ENCODE measurements at places on chromosomes 12 and 14.
A peak's percentile ranks its signal among the peaks of the same experiment; 100 is the strongest.

DNA sequence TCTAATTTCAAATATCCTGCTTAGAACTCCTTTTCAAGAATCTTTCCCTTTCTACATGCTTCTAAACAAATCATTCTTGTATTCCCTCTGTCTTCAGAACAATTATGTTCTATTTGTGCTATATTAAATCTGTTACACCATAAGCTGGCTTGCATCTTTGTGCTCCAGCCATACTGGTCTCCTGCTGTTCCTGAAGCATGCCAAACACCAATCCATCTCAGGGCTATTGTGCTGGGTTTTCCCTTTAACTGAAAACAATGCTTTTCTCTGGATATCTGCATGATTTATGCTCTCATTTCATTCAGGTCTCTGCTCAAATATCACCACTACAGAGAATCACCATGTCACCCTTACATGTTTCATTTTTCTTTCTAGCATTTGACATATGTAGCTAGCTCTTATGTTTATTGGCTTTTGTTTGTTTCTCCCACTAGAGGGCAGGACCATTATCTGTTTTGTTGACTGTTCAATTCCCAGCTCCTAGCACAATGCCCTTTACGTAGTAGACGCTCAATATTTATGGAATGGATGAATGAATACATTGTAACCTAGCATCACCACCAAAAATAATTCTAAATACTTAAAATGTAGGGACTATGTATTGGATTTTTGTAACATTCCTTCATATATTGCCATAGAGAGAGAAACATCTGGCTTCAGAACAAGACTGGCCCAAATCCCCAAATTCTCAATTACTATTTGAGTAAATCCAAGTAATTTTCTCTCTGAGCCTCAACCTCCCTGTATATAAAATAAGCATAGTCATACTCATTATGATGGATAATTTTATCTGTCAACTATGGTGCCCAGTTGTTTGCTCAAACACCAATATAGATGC, 302.0 kb upstream of the SYT1 start:
- DNase-seq, result no peak

GRCh38 chr12:28578361-28578760, 388.1 kb downstream of the CCDC91 start:
- DNase-seq, result no peak

DNA sequence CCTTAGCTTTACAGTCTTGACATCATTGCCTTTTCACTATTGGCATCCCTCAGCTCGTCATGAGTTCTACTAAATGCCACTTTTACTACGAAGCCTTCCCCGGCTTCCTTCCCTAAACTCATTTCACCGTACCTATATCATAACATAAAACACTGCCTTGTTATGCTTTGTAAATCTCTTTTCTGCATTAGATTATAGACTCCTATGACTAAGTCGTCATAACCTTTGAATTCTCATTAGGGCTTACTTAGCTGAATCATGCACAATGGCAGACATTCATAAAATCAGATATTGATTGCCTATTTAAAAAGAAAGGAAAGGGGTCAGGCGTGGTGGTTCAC, 21.0 kb downstream of the BTG1 start:
- DNase-seq, result no peak

- no peak for DNase-seq
Observed at GRCh38 chr12:31466768-31467167, 124.2 kb downstream of the DENND5B start.

GRCh38 chr12:45546545-45546944, 183.0 kb upstream of the ARID2 start:
- DNase-seq, result no peak

GRCh38 chr12:6380141-6381121, 3.5 kb upstream of the LTBR start:
- DNase-seq, result no peak

DNA sequence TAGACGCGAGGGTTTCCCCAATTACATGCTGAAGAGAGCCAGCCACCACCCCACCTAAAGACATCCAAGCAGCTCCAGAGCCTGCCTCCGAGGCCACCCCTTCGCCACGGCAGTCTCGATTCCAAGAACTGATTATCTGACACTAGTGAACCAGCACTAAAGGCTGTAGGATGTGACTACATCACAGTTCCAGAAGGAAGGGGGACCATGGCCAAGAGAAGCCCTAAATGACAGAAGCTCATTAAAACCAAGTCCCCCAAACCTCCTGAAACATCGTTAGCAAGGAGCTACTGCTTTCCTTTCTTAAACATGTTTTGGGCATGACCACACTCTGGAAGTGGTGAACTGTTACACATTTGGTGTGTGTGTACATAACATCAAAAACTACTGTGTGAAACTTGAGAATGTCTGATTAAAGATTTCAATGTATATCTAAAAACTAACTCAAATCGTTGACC, 88.2 kb downstream of the DUSP16 start:
- DNase-seq, result no peak

DNA sequence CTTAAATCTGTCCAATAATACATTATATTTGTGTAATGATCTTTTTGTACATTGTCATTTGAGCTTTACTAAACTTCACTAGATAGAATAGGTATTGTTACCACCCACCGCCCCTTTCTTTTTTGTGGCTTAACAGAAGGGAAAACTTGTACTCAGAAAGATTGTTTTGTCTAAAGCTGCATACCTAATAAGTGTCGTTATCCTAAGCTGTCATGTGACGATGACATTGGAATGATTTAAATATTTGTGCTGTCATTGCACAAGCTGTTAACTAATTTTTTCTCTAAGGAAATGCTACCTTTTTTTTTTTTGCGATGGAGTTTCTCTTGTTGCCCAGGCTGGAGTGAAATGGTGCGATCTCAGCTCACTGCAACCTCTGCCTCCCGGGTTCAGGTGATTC, 3.6 kb downstream of the DIP2B start:
- no peak for DNase-seq

DNA sequence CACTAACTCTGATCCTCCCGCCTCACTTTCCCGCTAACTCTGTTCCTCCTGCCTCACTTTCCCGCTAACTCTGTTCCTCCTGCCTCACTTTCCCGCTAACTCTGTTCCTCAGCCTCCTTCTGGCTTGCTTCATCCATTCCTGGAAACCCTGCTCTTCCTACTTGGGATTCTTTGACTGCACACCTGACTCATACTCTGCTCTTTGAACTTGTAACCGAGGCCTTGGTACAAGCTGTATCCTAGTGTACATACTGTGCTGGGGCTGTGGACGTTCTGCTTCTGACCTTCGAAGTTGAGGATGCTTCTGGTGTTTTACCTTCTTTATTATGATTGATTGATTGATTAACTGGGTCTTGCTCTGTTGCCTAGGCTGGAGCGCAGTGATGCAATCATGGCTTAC, 63.2 kb upstream of the RD3L start:
- no peak for DNase-seq

DNA sequence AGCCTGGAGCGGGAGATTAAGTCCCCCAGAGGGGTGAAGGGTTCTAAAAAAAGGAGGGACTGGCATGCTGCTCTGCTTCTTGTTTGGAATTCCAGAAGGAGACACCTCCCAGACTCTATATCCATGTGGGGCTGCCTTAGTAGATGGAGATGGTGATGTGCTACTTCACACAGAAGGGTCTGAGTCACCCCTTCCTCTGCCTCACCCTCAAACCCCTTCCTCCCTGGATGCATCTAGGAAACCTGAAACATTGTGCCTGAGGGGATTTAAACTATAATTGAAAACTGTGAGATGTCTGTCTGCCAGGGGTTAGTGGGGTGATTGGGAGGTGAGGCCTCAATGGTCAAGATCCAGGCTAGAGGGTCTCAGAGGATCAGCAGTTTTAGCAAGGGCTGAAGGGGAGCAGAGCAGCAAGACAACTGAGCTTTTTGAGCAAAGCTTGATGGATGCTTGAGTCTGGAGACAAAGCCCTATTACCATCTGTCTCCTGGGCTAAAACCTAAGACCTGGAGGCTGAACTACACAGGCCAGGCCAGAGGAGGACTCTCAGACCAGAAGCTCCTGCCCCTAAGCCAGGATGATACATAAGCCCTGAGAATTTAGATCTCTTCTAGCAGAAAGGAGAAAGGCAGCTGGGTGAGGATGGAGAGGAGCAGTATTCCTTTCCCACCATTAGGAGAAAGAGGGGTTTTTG, 314.7 kb upstream of the ATP2B1 start:
- no peak for DNase-seq

- DNase-seq, result no peak
Observed at GRCh38 chr12:29431513-29431912, 50.5 kb upstream of the ERGIC2 start.

- DNase-seq, result no peak
Observed at GRCh38 chr12:76249501-76249900, 98.7 kb downstream of the BBS10 start.

DNA sequence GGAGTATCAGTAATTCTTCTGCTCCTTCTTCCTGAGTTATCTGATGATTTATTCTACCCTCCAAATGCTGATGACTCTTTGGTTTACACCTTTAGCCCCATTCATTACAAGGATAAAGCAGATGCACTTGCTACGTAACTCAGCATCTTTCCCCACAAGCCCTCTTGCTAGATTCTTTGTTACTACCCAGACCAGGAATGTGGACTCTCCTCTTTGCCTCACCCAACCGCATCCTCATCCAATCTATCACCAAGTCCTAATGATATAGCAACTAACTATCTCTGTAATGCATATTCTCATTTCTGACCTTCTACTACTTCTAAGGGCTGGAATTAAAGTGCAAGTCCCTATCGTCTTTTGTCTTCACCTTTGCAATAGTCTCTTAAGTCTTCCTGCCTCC, 9.2 kb downstream of the KRT1 start:
- no peak for DNase-seq

DNA sequence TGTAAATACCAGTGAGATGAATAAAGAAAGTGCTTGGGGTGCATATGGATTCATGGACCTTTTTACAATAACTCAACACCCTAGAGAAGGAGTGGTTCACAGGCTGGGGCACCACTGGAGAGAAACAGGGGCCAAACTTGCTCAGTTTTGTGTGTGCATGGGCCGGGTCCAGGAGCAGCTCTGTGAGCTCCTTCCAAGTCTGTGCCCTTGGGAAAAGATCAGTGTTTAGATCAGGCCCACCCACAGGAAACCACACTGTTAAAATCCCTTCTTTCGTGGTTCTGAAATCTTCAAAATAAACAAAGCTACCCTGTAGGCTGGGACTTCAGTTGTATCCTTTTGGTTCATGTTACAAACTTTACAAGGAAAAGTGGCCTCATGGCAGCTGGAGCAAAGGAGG, 156.1 kb upstream of the TMEM260 start:
- no peak for DNase-seq

DNA sequence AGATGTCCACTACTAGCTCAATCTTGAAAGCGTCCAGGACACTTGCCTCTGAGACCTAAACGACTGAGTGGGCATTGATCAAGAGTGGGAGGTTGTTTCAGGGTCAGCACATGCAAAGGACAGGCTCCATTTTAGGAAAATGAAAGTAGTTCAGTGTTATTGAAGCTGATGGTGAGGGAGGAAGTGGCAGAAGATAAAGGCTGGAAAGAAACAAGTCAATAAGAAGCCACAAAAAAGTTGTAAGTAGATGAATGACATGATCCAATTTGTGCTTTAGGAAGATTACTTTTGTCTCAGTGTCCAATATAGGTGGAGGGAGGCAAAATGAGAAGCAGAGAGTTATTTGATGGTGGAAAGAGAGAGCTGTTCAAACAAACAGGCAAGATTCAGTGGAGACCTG, 22.0 kb downstream of the GPR65 start:
- DNase-seq, result no peak

GRCh38 chr14:58697266-58697929, 59.6 kb downstream of the DACT1 start:
- DNase-seq, result no peak

- DNase-seq, result peak; percentile 43
Observed at GRCh38 chr14:51653079-51653774, 1.5 kb downstream of the FRMD6 start.

GRCh38 chr14:101884934-101885576, 79.3 kb upstream of the DYNC1H1 start:
- DNase-seq, result no peak

DNA sequence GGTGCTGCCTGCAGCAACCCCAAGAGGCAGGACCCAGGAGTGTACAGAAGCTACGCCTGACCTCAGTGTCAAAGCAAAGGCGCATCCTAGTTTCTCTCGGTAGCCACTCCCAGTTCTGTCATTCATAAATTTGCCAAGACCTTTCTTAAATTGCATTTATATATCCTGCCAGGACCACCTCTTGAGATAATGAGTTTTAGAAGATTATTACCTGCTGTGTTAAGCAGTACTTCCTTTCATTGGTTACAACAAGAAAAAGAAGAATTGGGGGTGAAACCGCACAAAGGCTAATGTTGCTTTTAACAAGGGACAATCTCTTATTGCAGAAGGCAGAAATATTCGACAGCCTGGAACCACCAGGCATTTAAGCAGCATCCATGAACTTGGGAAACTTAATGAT, 57.8 kb downstream of the CIT start:
- DNase-seq, result no peak

DNA sequence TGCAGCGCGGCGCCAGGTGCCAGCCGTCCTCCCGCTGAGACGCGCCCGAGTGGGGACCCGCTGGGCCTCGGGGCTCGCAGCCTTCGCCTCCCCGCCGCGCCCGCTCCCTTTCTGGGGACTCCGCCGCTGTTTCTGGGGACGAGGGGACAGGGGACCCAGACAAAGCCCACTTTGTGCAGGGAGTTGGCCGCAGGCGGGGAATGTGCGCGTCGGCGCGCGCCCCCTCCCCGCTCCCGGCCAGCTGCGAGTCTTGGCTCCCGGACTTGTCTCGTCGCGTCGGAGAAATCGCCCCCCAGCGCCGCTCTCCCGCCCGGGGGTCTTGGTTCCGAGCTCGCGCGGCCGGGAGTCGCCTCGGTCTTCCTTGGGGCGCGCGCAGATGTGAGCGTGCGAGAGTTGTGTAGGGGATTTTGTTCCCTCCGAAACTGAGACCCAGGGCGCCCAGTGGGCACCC, 717 bp downstream of the VASH1 start:
- no peak for DNase-seq

- DNase-seq, result no peak
Observed at GRCh38 chr12:9341260-9341585, 133.0 kb upstream of the PZP start.

GRCh38 chr12:10167599-10167998, 4.3 kb downstream of the OLR1 start:
- no peak for DNase-seq

DNA sequence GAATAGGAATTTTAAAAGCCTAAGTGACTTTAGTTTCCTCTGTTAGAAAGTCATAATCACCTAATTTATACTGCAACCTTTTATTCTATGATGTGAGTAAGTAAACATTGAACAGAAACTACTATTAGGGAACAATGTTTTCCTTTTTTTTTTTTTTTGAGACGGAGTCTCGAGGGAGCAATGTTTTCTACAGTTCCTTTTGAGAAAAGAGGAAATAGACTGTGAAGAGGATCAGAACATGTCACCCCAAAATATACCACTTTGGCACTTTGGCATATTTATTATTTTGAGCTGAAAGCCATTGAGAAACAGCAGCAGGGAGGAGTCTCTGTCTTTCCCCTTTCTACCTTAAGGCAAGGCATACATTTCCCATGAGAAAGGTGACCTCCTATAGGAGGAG, 162.7 kb upstream of the CNOT2 start:
- no peak for DNase-seq

DNA sequence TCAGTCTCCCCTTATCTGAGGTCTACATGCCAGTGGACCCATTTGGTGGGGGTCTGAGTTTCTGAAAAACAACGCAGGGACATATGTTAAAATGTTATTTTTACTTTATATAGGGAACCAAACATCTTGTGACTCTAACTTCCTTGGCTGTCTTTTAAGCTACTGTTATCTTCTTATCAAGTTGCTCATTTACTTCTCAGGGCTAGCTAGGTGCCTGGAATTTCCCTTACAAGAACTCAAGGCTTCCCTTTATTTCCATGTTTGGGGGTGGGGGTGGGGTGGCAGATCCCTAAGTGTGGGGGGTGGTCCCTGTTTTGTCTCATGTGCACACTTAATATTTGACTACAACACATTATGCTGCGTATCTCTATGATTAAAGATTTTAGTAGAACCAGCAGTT, 31.6 kb downstream of the PPP1R36 start:
- DNase-seq, result no peak
